ENCODE measurements at places on chromosomes 16 and 17.

DNA sequence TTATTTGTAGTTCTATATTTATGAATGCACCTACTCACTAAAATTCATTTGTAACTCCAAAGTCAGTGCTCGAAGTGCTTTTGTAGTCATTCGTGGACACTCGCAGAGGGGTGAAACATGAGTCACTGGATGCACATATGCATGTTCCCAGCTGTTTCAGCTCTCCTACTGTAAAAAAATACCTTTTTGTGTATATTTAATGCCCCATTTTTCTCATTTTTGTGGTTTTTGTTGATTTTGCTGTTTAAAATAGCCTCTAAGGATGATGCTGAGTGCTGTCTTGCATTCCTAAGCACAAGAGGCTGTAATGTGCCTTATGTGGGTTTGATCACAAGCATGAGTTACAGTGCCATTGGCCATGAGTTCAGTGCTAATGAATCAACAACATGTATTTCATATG is 30.6 kb downstream of the CENPV start:
- no peak for DNase-seq

GRCh38 chr16:4385066-4385788 is 13.6 kb downstream of the VASN start:
- DNase-seq: no peak

DNA sequence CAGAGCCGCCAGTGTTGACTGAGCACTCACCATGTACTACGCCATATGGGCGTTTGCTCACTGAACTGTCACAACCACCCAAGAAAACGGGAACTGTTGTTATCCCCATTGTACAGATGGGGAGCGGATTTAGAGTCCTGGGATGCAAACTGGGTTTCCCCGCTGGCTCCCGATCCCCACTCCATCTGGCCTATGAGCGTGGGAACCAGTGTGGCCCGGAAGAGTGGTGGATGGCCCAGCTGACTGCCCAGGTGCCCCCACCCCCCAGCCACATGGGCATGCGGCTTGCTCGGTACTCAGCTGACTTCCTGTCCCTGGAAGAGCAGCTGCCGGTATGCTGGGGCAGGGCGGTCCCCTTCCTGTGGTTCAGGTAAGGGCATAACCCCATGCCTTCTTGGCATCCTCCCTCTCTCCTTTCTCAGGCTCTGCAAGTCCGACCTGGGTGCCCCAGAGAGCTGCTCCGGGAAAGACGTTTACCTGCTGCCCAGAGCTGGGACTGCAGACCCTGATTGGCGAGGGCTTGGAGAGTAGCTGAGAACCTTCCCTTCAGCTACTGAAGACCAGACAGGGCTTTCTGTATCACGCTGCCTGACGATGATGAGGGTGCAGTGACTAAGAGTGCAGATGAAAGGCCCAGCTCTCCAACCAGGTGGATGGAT is 16.2 kb downstream of the SOCS3 start:
- DNase-seq: no peak

- no peak for DNase-seq
Observed at GRCh38 chr16:1972490-1972877, 631 bp downstream of the TBL3 start.

DNA sequence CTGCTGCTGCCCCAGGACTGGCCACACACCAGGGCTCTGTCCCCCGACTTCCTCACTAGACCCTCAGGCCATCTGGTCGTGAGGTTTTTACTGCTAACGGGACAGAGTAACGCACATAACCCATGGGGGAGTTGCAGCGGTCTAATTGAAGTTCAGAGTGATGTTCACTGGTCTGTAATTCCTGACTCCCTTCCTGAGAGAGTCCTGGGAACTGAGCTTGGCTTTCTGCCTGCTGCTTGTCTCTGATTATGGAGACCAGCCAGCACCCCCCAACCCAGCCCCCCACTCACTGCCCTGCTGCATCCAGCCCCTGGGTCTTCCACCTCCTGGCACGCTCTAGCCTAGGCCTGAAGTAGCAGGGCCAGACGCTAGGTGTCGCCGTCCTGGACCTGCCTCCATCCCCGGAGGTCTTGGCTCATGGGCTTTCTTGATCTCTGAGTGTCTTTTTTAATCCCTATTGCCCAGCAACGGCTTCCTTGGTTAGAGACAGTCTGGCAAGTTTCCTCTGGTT is 192.9 kb downstream of the CCDC182 start:
- peak; percentile 30 for DNase-seq

- no peak for DNase-seq
Observed at GRCh38 chr16:68404736-68405345, 43.5 kb downstream of the SMPD3 start.

GRCh38 chr17:35745246-35745645 is 7.8 kb downstream of the GAS2L2 start:
- no peak for DNase-seq

- no peak for DNase-seq
Observed at GRCh38 chr16:53730693-53731092, 26.7 kb downstream of the FTO start.

DNA sequence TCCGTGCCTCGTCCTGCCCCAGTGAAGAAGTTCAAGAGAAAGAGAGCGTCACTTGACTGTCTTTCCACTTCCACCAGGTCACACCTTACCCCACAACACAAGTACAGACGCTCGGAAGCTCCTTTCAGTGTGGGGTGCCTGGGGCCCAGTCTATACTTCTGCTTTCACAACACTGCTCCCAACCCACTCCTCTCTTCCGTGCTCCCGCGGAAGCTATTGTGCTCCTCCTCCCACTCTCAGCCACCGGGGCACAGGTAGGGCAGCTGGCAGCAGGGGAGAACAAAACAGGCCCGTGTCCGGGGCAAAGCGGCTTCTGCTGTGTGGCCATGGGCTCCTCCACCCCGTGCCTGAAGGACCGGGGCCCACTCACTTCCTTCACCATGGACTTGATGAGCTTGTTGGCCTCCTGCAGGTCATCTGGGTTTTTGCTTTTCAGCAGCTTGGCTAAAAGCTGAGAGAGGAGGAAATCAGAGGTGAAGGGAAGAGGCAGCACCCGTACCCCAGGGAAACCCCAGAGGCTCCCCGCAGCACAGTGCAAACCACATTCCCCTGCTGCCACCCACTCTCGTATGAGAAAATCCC is 18.9 kb downstream of the GGA3 start:
- peak; percentile 31 for DNase-seq

- DNase-seq: no peak
Observed at GRCh38 chr17:30084788-30085187, 31.8 kb upstream of the NSRP1 start.

- no peak for DNase-seq
Observed at GRCh38 chr16:89697161-89697615, 4.3 kb downstream of the SPATA2L start.

GRCh38 chr16:1831186-1832075 is 4.4 kb downstream of the FAHD1 start:
- no peak for DNase-seq

- no peak for DNase-seq
Observed at GRCh38 chr17:43662413-43663141, 855 bp upstream of the MEOX1 start.

DNA sequence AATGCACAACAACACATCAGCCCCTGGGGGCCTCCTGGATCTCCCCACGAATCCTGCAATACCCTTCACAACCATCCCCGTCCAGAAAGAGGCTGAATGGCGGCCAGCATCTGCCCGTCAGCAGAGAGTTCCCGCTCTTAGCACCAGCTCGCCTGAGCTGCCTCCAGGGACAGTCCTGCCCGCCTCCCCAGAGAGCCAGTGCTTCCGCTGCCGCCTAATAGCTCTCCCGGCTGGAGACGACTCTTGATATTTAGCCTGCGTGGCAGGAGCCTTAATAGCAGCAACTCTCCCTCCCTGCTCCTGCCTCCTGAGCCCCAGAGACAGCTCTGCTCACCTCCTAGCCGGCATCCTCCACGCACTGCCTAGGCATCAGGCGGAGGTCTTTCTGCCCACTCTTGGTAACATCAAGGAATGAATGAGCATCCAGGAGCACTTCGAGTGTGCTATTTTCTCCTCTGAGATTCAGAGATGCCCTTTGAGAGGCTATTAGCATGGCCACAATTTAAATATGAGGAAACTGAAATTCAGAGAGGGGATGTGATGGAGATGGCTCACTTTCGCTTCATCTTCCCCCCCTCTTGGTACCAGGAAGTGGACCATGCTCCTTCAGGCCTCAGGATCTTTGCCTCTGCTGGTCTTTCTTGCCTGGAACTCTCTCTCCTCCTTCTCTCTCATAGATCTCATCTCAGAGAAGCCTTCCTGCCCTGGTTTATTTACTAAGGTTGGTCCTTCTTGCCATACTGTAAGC is 67.9 kb downstream of the RAI1 start:
- peak; percentile 46 for DNase-seq

- no peak for DNase-seq
Observed at GRCh38 chr17:42386777-42387657, 1.2 kb downstream of the STAT3 start.

DNA sequence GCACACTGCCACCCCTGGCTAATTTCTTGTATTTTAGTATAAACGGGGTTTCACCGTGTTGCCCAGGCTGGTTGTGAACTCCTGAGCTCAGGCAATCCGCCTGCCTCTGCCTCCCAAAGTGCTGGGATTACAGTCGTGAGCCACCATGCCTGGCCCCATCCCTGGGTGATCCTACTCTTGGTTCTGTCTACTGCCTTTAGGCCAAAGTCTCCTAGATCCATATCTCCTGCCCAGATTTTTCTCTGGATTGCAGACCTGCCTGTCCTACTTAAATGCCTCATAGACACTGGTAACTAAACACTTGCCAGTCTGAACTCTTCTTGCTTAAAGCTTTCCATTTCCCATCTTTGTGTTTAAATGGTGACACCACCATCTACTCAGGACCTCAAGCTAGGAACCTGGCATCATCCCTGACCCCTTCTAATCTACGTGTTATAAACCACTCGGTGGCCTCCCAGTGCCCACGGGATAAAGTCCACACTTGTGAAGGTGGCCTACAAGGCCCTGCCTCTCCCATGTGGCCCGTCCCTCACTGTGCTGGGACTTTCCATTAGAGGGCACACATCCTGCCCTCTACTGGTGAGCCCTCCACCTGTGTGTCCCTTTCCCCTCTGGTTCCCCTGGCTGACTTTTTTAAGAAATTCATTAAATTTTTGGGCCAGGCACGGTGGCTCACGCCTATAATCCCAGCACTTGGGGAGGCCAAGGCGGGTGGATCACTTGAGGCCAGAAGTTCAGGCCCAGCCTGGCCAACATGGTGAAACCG is 51.1 kb downstream of the USP43 start:
- DNase-seq: no peak

DNA sequence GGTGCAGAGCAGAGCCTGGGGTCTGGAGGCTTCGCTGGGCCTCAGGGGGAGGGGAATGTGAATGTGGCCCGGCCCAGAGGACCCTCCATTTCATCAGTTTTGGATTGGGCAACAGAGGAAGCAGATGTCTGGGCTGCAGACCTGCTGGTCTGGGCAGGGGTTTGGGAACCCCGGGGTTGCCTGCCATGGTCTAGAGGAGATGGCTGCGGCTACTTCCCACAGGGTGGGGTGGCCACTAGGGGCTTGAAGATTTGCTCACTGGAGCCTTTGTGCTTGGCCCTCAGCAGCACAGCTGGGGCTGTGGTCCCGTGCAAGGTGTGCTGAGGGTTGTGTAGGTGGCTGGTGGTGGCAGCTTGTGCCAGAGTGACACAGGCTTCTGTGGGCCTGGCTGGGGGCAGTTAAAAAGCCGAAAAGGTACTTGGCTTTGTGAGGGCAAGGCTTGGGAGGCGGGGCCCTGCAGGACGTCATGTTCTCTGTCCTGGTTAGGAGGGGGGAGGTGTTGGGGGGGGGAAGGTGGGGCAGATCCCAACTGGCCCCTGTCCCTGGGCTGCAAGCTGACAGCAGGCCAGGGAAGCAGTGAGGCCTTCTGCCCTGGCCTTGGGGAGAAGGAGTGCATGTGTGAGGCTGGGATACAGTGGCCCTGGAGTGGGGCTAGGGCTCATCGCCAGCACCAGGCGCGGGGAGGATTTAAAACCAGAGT is 98.0 kb downstream of the KPNA2 start:
- no peak for DNase-seq

DNA sequence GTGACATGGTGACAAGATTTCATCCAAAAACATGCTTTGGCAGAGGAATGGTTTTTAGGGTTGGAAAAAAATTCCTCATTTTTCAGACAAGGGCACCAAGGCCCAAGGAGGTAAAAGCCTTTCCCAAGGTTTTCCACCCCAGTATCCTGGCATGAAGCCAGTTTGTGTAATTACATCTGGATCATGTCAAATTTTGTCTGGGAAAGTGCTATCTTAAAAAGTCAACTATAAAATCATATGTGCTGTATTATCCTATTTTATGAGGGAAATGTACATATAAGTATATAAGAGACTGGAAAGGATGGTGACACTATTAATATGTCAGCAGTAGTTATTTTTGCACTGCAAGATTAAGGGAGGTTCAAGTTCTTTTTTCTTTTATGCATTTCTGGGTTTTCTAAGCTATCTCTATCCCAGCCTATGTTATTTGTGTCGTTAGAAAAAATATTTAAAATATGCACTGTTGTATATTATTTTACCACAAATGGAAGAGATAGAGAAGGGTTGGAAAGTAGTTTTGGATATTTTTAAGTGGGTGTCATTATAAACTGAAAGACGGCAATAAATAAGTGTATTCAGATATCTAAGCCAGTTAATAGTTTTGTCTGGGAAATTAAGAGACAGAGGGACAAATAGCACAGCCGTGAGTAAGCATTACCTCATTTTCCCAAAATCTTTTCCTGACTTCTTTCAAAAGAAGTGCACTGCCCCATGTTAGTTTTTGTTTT is 13.5 kb upstream of the FBXO47 start:
- DNase-seq: no peak

GRCh38 chr16:70254965-70255286 is 3.2 kb upstream of the EXOSC6 start:
- no peak for DNase-seq

DNA sequence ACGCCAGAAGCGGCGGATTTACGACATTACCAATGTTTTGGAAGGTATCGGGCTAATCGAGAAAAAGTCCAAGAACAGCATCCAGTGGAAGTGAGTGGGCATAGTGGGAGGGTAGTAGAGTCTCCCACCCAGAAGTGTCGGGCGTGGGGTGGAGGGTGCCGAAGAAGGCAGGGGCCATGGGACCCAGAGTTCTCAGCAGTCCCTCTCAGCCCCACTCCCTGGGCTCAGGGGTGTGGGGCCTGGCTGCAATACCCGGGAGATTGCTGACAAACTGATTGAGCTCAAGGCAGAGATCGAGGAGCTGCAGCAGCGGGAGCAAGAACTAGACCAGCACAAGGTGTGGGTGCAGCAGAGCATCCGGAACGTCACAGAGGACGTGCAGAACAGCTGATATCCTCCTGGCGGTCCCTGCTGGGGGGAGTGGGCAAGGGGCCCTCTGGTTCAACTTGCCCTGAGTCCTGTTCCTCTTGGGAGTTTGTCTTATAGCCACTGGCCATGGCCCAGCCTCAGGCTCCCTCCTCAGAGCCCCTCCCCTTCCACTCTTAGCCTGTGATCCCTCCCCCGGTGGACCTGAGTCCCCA is 916 bp downstream of the E2F4 start:
- no peak for DNase-seq

- DNase-seq: no peak
Observed at GRCh38 chr17:18226284-18226945, 980 bp downstream of the LLGL1 start.

All from pons (tissue), 1 donor.